ENCODE measurements at places on chromosomes 2 and 18.

DNA sequence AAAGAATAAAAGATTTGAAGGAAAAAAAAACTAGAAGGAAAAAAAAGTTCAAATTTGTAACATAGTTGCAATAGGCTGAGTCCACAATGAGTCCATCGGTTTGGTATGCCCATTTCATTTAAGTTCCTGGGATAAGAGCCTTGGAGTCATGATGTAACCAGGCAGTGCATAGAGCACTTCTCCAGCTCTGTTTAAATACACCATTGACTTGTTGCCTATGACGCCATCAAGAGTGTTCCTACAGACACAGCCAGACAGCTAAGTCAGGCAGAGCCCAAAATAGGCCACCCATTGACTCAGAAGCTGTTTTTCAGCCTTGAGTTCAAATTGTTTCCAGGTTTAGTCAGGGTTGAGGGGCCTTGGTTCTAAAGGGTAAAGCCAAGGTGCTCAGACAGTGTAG, 44.9 kb downstream of the SOCS6 start:
- no peak for DNase-seq

DNA sequence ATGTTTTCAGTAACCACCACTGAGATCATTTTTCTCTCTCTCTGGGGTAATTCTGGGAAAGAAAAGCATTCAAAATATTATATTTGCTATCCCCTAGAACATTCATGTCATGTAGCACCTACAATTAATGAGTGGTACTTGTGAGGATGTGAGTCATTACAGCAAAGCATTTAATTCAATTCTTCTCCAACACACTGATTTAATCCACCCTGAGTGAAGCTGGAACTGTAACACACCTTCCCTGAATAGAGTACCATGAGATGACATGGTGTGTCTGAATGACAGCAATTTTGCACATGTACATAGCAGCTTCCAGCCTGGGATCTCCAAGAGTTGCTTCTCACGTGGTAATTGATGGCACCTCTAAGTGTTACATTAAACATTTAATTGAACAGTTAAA, 207.1 kb upstream of the SLC14A2 start:
- DNase-seq = no peak

DNA sequence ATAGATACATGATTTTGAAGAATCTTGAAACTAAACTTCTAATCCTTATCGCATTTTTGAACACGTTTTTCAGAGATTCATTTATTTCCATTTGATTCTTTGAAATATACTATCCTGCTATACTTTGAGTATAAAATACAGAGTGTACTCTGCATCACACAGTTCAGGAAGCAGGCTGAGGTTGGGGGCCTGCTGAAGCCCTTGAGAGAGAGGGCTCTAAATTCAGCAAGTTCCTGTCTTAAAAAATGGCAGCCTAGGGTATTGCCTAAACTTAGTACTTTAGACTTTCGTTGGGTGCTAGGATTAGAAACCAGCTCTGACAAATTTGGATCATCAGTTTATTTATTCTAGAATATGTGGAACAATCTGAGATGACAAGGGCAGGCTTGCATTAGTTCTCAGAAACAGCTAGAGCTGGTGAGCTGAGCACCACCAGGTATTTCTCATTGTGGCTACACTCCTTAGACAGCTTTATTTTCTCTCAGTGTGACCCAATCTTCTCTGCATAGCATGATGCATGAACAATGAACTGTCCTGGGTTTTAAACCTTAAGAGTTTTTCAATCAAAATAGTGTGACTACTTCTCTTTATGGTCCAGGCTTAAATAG, 49.1 kb downstream of the TFPI start:
- DNase-seq = no peak

- no peak for DNase-seq
Measured at GRCh38 chr2:151569167-151569566, 159.5 kb downstream of the RIF1 start.

- DNase-seq = no peak
Measured at GRCh38 chr2:225400546-225401400, 1.3 kb downstream of the NYAP2 start.

GRCh38 chr2:162330881-162331280, 12.4 kb upstream of the IFIH1 start:
- no peak for DNase-seq

DNA sequence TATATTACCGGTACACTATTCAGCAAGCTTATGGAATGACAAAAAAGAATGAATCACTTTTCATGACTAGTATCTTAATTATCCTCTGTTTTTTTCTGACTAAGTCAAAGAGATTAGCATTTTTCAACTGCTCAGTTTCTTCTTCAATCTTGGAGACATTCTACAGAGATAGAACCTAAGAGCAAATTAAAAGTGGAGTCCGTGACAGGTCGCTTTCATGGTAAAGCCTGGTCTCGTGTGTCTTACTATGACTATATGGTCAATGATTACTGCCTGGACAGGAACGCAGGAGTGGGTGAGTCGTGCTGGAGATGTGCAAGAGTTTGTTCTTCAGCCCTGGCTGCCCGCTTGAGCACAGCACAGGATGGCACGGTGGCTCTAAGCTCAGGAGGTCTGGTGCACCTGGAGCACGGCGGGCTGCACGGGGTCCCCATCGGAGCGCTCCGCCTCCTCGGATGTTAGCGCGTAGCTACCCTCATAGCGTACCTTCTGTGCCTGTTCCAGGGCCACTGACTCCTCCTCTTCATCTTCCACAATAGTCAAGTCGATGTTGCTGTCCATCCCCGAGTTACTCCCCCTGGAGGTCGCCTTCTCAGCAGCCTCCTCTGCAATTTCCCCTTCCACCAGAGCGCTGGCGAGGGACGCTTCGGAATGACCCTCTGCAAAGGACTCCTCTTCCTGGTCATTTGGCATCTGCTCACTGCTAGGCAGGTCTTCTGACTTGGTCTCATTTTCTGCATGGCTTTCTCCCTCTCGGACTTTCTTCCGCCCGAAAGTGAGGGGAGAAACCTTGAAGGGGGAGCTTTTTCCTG, 11.1 kb downstream of the CAVIN2 start:
- no peak for DNase-seq

GRCh38 chr2:145116056-145116455, 596.1 kb upstream of the ZEB2 start:
- no peak for DNase-seq

GRCh38 chr18:713135-713490, 683 bp upstream of the ENOSF1 start:
- DNase-seq = no peak

GRCh38 chr2:37388074-37388473, 43.6 kb downstream of the QPCT start:
- DNase-seq = no peak

- DNase-seq = no peak
Measured at GRCh38 chr2:46101557-46102220, 195.5 kb upstream of the EPAS1 start.

- no peak for DNase-seq
Measured at GRCh38 chr2:129402076-129402475, 577.4 kb upstream of the RAB6C start.

DNA sequence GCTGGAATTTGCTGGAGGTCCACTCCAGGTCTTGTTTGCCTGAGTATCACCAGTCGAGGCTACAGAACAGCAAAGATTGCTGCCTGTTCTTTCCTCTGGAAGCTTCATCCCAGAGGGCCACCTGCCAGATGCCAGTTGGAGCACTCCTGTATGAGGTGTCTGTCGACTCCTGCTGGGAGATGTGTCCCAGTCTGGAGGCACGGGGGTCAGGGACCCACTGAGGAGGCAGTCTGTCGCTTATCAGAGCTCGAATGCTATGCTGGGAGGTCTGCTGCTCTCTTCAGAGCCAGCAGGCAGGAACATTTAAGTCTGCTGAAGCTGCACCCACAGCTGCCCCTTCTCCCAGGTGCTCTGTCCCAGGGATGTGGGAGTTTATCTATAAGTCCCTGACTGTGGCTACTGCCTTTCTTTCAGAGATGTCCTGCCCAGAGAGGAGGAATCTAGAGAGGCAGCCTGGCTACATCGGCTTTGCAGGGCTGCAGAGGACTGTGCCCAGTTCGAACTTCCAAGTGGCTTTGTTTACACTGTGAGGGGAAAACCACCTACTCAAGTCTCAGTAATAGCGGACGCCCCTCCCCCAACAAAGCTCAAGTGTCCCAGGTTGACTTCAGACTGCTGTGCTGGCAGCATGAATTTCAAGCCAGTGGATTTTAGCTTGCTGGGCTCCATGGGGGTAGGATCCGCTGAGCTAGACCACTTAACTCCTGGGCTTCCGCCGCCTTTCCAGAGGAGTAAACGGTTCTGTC, 301.1 kb downstream of the ERBB4 start:
- no peak for DNase-seq

- no peak for DNase-seq
Measured at GRCh38 chr2:176856683-176857082, 355.9 kb upstream of the HNRNPA3 start.

GRCh38 chr2:15038366-15039364, 406.1 kb downstream of the LRATD1 start:
- no peak for DNase-seq

- DNase-seq = no peak
Measured at GRCh38 chr2:198203336-198204069, 399.1 kb downstream of the PLCL1 start.

DNA sequence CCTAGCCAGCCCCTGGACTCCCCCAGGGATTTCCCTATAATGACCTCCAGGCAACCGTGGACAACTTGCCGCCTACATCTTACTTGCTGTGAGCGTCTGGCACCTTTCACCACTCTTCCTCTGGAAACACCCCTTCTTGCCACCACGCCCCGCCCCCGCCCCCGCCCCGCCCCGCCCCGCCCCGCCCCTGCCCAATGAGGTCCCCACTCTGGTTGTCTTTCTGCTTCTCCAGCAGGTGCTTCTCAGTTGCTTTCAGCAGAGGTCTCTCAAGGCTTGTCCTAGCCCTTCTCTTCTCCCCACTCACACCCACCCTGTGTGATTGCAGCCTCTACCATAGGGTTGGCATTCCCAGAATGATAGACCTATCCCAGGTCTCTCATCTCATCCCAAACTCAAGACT, 214.5 kb downstream of the EN1 start:
- no peak for DNase-seq

DNA sequence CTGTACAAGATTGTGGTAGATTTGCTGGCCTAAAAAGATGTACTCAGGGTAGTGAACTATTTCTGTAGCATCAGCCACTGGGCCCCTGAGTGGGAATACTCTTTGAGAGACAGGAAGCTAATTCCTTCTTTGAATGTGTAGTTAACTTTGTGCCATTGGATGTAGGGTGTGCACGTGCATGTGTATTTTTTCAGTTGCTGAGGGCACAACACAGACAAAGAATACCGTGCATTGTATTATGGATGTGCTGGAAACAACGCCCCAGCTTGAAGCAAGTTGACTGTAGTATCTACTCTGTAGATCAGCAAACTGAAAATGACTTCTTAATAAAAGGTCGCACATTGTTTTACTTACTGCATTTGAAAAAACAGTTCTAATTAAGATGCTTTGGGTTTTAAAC, 14.1 kb downstream of the CRIM1 start:
- DNase-seq = no peak

DNA sequence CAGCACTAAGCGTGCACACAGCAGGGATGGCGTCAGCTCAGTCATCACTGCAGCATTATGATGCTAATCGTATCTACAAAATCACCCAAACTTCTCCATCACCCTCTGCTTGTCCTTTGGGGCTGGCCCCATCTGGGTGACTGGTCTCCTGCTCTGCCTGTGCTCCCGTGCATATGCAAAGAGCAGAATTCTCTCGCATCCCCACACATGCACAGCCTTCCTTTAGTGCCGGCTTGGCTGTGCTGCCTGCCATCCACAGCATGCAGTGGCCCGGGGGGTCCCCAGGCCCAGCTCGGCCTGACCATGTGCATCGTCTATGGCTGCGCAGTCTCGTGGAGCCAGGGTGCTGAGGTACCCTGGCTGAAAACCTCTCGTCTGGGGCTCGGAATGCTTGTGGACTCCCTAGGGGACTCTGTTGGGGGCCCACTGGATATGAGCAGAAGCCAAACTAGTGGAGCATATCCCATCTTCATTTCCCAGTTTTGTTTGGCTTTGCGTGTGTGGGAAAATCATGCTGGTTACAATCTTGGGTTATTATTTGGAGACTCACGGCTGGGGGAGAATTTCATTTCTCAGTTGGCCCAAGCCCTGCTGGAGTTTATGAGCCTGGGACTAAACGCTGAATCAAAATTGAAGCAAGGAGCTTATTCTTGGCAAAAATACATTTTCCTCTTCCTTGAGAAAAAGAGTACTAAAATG, 70.9 kb upstream of the HS6ST1 start:
- no peak for DNase-seq

DNA sequence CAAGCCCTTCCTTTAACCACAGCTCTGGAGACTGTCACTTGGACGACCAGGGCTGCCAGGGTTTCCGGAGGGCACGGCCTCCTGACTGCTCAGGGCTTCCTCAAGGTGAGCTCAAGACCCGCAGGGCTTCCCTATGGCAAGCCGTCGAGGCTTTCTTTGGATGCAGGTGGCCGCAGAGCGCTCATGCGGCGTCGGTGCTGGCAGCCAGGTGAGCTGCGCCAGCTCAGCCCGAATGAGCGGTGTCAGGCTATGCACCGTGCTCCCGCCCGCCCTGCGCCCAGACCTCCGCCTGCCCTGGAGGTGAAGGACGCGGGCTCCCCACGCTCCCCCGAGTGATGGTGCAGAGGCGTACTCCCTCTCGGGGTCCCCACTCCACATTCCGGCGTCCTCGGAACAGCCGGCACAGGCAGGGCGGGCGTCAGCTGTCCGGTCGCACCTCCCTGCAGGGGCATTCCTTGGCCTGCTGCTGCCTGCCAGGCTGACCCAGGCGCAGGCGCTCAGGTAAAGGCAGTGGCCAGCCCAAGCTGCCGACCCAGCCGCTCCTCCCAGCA, 20.8 kb upstream of the TUBB6 start:
- no peak for DNase-seq

GRCh38 chr2:222693837-222694236, 22.4 kb downstream of the MOGAT1 start:
- DNase-seq = no peak

DNA sequence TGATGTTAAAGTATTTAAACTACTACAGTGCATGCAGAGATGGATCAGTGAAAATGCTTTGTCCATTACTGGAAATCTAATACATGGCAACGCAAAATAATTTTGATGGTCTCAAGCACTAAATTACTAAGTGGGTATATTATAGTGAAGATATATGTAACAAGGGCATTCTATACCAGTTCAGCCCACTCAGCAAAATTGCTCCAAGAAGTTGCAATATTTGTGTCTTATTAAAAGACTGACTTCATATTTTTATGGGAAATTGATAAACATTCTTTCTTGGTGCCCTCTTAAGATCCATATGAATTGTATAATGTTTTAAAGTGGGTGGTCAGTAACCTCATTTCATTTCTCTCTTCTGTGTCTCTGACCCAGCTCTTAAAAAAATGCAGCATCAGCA, 343.1 kb upstream of the MEX3C start:
- no peak for DNase-seq

All from cortex of kidney (tissue), 1 donor.